ENCODE measurements at places on chromosomes 1 and 21.

DNA sequence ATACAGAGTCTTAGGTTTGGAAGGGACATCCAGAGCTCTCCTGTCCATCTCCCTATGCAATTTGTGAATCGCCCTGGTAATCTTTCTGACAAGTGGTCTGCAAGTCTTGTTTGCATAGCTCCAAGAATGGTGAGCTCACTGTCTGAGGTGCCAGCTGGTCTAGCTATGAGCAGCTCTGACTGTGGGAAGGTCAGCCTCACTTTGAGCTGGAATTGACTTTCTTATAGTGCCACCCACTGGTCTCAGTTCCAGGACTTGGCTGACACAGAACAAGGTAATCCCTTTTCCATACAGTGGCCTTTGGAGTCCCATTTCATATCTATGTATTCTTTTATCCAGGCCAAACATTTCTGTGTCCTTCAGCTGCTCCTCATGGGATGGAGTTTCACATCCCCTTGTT is 95.6 kb upstream of the C8B start:
- no peak for DNase-seq

DNA sequence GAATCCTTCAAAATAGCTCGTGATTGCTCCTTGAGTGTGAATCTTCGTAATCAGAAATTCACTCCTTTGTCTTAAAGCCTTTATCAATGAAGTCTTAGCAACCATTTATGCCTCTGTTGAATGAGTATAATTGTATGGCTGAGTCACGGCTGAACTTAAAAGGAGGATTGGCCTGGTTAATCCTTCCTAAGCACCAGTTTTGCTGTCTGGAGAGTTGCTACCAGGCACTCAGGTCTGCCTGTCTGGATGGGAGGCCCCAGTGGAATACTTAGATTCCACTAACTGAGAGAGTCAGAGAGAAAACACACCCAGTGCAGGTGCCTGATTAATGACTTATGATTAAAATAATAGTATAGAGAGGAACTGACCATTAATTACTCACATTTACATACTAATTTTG is 7.6 kb upstream of the HHAT start:
- no peak for DNase-seq

- DNase-seq: no peak
These were observed 11.0 kb downstream of the PROX1 start for GRCh38 chr1:213998785-213999184.

- DNase-seq: no peak
These were observed 39.9 kb upstream of the PPP1R15B start for GRCh38 chr1:204451352-204452124.

DNA sequence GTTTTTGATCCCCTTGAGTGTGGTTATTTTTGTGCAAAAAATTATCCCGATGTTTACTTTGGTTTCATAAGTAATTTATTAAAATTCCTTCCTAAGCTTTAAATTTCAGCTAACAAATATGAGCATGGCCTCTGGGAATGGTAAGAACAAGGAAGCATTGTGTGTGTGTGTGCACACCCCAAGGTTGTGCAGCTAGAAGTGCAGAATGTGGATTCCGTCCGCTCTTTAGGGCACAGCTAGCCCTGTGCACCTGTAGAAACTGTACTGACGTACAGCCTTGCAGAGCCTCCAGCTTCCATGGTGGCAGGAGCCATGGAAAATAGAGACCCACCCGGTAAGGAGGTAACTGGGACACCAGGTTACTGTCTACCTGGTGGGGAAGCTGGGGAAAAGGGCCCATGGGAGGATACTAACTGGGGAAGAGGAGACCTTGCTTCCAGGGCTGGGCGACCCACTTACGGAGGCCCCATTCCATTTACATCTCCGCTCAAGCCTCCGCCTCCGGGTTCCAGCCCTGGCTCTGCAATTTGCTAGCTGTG is 54.7 kb downstream of the B3GALT5 start:
- no peak for DNase-seq

- DNase-seq: peak; percentile 70
These were observed 177.7 kb upstream of the EDN2 start for GRCh38 chr1:41662061-41662764.

DNA sequence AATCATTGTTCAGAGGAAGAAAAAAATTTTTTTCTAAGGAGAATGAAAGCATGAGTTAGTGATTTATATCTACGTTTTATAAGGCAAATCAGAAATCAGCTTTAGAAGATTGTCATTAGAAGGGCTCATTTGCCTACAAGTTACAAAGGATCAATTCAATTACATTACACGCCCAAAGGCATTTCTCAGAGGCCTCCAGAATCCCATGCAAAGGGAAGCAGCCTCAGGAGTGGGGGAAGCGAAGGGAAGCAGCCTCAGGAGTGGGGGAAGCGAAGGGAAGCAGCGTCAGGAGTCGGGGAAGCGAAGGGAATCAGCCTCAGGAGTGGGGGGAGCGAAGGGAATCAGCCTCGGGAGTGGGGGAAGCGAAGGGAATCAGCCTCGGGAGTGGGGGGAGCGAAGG is 206.2 kb downstream of the GREM2 start:
- DNase-seq: no peak

- no peak for DNase-seq
These were observed 41.5 kb upstream of the NEXN start for GRCh38 chr1:77846966-77847365.

DNA sequence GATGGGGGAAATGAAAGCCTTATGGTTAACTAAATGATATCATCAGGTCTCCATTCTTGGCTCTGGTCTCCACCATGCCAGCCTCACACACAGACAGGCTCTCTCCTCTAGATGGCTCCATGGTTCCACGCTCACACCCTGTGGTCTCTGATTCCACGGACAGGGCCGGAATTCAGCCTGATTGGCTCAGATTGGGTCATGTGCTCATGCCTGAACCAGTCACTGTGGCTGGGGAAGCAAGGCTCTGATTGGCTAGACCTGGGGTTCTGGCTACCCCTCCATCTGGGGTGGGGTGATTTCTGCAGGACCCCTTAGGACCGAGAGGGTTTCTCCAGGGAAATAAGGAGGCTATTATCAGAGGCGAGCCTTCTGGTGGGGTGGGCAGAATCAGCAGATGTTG is 277.0 kb downstream of the PTPRU start:
- DNase-seq: peak; percentile 1

DNA sequence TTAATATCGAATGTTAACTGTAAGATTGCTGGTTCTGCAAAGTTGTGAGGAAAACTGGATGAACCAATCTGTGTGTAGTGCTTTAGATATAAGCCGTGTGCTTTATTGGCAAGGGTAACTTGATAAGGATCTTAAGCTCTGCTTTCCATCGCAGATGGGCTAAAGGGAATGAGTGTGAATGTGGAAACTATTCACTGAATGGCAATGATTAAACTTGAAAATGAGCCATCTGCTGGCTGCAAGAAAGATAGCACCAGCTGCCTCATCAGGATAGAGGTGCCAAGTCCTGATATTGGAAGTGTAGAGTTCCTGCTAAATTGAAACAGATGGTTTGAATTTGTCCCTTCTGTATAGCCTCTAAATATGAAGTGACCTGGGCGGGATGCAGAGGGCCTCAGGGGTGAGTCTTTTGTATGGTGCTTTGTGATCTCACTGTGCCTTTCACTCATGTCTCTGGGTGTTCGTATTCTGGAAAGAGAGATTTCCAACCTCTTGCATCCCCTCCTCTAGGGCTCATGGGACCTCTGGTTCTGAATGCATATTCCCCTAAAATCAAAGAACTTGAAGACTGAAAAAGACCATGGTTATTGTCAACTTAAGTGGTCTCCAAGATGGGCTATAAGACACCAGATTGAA is 9.2 kb downstream of the FCRL3 start:
- DNase-seq: no peak

DNA sequence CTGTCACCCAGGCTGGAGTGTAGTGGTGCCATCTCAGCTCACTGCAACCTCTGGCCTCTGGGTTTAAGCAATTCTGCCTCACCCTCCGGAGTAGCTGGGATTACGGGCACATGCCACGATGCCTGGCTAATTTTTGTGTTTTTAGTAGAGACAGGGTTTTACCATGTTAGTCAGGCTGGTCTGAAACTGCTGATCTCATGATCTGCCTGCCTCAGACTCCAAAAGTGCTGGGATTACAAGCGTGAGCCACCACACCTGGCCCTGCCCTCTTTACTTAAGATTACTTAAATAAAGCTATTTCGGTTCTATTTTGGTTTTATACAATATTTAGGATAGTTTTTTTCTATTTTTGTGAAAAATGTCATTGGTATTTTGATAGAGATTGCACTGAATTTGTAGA is 15.3 kb upstream of the KCTD3 start:
- no peak for DNase-seq

DNA sequence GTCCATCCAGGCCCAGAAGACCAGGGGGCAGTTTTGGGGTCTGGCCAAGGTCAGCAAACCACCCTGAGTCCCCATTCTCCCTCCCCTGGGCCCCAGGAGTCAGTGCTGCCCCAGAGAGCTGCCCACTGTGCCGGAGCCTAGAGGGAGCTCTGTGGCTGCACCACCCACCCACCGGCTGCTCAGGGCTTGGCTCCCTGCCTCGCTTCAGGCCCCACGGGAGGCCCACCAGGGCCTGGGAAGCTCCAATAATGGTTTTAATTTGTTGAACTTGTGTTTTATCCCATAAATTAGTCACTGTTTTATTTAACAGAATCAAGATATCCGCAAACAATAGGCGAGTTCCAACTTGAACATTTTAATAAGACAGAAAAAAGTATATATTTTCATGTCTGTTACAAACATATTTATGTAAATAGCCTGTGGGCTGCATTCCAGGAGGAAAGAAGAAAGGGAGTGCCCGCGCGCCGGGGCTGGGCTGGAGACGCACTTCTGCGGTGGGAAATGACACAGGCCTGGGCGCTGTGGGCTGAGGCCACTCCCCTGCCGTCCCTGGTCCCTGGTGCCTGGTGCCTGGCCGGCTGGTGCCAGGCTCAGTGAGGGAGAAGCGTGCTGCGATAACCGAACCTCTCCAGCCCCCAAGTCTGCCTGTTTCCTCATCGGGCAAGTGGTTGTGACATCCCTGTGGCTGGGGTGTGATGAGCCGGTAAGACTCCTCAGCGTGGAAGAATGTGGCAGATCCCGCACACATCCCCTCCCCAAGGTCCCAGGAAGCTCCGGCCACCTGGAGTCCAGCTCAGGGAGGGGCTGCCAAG is 160.5 kb downstream of the PEX14 start:
- no peak for DNase-seq

DNA sequence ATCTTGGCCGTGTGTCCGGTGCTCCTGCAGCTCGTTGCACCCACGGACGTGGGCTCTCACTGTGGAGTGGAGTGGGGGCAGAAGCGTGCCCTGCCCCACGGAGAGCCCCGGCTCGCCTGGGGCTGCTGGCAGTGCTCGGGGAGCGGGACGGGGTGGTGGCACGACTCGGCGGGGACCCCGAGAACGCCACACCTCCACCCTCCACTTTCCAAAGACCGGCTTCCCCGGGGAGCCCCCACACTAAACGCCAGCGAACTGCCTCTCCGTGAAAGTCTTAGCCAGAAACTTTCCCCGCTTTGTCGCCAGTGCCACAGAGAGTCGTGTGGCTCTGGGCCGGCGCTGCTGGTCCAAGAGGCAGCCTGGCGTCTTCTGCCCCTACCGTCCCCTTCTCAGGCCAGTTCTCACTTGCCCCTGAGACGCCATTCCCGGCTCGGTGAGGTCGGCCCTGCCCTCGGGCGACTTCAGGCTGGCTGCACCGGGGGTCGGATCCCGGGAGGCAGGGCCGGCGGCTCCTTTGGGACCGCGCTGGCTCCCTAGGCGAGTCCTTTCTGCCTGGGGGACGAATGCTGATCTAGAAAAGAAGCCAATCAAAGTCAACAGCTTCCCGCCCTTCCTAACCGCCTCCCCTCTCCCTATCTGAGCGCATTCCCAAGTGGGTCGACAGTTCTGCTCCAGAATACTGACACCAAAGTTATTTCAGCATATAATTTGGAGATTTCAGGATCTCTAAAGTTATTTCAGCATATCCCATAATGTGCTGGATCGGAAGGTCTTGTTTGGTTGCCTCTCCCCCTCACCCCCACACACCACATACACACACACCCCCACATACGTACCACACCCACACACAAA is 2.6 kb upstream of the SAMD13 start:
- DNase-seq: peak; percentile 4

DNA sequence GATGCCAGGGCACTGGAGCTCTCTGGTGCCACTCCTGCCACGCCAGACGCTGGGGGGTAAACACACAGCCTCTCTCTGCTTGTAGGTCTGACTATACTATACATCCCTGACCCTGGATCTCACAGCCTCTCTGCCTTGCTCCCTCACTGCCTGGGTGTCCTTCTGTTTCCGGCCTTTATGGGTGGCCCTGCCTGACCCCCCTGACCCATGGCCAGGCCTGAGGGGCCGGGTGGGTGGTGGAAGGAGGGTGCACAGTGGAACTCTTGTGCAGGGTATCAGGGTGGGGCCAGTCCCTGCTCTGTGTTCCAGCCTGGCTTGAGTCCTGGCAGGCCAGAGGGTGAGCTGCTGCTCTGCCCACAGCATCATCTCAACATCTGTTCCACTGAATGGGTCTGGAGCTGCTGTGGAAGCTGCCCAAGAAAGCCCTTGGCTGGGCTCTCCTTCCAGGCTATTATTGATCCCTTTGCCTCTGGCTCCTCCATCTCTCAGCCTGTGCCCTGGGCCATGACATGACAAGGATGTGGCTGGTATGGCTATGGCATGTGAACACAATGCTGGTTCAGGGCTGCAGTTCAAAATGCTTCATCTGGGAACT is 17.2 kb upstream of the SYNC start:
- no peak for DNase-seq

- DNase-seq: no peak
These were observed 49.4 kb upstream of the FASLG start for GRCh38 chr1:172609528-172609927.

GRCh38 chr1:83905315-83905907 is 93.5 kb downstream of the TTLL7 start:
- DNase-seq: no peak

DNA sequence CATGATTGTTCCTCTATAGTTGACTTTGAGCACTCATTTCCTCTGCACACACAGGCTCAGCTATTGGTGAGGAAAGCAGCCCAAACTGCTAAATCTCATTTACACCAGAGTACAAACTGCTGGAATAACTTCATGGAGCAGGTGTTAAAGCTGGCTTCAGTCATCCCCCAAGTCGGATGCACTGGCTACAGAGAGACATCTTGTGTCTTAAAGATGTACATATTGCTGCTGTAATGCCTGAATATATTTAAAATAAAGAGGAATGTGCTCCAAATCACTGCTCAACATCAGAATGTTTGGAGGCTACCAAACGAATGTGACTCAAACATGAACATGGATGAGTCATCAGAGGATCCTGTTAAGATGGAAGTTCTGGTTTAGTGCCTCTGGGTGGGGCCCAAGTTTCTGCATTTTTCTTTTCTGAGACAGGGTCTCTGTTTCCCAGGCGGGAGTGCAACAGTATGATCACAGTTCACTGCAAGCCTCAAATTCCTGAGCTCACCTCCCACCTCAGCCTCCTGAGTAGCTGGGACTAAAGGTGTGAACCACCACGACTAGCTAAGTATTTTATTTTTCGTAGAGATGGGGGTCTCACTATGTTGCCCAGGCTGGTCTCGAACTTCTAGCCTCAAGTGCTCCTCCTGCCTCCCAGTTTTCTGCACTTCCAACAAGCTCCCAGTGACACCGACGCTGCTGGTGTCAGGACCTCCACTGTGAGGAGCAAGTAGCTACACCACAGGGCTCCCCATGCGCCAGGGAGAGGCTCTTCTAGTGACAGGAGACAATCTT is 79.0 kb upstream of the KRTAP19-8 start:
- no peak for DNase-seq

GRCh38 chr1:199174336-199174735 is 535.5 kb downstream of the PTPRC start:
- no peak for DNase-seq

Measured in stimulated activated CD4-positive, alpha-beta T cell treated with anti-CD3 and anti-CD28 coated beads, Interleukin-12 subunit alpha, Interleukin-12 subunit beta, amount 100 ng/mL, for 24 hours (primary cell).